ENCODE measurements at places on chromosomes 7 and 10. TPM values are rescaled to one million over a fixed set of nuclear protein-coding genes. Genes with fewer than 3 reads are reported as not detected.

GDF2 gene
- total RNA-seq, result not detected

GRCh38 chr7:103048833-103049232, 25.8 kb downstream of the FBXL13 start:
- DNase-seq, result no peak

GRCh38 chr10:90722832-90723231, 135.0 kb downstream of the HTR7 start:
- DNase-seq, result no peak

DNA sequence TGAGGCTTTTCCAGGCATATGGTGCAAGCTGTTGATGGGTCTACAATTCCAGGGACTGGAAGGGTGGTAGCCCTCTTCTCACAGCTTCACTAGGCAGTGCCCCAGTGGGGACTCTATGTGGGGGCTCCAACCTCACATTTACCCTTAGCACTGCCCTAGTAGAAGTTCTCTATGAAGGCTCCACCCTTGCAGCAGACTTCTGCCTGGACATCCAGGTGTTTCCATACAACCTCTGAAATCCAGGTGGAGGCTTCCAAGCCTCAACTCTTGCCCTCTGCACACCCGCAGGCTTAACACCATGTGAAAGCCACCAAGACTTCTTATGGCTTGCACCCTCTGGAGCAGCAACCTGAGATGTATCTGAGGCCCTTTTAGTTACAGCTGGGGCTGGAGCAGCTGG, 87.8 kb downstream of the ZNF777 start:
- no peak for DNase-seq

NUTM2E gene
- total RNA-seq, result 0.46 TPM

DNA sequence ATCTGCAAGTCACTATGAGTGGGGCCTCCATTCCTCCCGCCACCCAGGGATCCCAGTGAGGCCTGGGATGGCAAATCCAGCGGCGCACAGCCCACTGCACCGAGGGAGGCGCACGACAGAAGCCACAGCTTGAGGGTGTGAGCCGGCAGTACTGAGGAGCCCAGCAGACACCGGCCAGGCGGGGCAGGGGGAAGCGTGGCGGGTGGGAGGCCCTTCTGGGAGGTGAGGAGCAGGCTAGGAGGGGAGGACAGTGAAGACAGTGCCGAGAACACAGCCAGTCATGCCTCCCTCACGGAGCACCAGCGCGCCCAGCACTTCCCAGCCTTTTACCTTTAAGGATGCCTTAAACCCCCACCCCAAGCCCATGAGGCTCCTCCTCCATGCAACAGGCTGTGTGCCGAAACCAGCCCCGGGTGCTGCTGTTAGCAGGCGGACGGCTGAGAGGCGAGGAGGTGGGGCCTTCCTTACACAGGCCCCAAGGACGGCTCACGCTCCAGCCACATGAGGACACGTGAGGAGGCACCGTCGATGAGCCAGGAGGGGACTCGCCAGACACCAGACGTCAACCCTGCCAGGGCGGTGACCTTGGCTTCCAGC, 258.5 kb downstream of the PTPRN2 start:
- no peak for DNase-seq

SEMA4G gene
- total RNA-seq, result 8.0 TPM

GRCh38 chr10:4144817-4145216, 359.8 kb upstream of the KLF6 start:
- DNase-seq, result no peak

GRCh38 chr7:5417106-5418071, 6.2 kb downstream of the TNRC18 start:
- no peak for DNase-seq

WDR86 gene
- 57.0 TPM for total RNA-seq

DNA sequence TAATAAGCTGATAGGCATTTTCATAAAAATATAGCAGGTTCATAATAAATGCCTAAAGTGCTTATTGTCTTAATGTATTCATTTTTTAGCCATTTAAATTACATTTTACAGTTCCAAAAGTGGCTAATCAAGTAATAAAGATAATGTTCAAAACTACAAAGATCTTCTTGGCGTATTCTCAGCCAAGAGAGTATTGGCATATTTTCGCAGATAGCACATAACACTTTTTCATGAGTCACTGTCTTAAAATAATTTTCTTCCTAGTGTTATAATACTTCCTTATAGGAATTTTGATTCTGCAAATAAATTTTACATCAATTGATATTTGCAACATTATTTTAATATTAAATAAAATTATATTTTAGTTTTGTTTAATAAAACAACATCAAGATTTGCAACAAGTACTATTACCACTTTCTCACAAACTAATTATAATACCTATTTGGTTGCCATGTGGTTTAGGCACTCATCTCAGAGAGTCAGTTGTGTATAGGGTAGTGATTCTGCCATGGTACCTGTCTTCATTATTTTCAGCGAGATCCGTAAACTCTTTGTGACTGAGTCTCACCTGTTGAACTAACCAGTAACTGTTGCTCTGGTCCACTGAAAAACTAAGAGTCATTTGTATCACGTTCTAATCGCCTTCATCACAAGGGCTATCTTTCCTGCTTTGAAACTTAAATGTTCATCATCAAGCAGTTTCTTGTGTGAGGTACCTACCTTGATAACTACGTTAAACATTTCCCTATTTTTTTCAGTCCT, 152.5 kb upstream of the AKR1E2 start:
- no peak for DNase-seq

- DNase-seq, result no peak
Observed at GRCh38 chr10:82922755-82923154, 1047.8 kb downstream of the NRG3 start.

PRPS1L1 gene
- total RNA-seq, result not detected

ANKRD61 gene
- total RNA-seq, result not detected

TMEM176A gene
- 1.3 TPM for total RNA-seq

DNA sequence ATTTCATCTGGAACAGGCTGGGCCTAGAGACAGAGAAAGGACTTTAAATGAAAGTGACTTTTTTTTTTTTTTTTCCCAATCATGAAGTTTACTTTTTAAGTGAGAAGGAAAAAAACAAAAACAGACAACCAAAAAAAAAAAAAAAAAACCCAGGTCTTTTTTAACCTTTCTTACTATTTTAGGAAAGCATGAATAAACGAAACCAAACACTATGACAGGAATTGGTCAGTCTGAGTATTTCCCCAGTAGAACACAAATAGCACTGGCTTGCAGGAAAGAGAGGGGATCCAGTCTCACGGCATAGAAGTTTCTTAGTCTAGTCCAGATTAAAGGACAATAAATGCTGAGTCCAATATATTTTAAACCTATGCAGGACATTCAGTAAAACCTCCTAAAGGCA, 180.5 kb upstream of the CCDC6 start:
- no peak for DNase-seq

MRC1 gene
- total RNA-seq, result 35.7 TPM

GRCh38 chr7:22876986-22877729, 54.5 kb upstream of the TOMM7 start:
- no peak for DNase-seq

DNA sequence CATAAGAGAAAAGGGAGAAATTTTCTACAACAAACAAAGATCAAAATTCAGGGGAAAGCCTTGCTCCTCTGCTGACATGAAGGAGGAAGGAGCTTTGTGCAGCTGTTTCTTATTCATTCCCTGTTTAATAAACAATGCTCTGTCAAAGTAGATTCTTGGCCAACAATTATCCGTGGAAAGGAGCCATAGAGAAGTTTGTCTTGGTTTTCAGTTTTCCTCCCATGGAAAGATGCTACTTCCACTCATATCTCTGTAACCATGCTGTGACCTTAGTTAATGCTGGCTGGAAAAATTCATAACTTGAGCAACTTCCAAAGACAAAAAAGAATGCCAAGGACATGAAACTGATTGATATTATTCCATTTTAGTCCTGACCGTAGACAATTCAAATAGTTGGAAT, 8.1 kb downstream of the DDC start:
- DNase-seq, result no peak

KCP gene
- total RNA-seq, result 4.3 TPM

TRIM24 gene
- 104 TPM for total RNA-seq

GRCh38 chr7:101402081-101402779, 39.6 kb downstream of the COL26A1 start:
- no peak for DNase-seq

- no peak for DNase-seq
Observed at GRCh38 chr10:119803264-119803663, 69.4 kb downstream of the MCMBP start.

TRIM4 gene
- total RNA-seq, result 5.8 TPM

- no peak for DNase-seq
Observed at GRCh38 chr7:158017111-158018097, 570.2 kb downstream of the PTPRN2 start.

DNA sequence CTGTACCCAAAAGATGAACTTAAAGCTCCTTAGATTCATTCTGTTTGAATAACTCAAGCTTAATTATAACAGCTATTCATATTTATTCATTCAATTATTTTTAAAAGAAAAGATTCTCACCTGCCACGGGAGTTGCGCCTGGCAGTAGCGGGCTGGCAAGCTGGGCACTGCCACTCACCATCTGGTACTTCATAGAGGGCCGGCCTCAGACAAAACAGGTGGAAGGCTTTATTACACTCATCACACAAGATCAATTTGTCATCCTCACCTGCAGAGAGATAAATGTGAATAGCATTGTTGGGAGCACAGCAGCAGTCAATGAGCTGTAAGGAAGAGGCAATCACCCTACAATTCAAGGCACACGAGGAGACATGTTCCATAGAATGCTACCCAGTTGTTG, 15.8 kb downstream of the FZD9 start:
- no peak for DNase-seq

COL13A1 gene
- 22.6 TPM for total RNA-seq
